Cortex of kidney (tissue), 1 donor: ENCODE measurements at places on chromosomes 1 and 21.

DNA sequence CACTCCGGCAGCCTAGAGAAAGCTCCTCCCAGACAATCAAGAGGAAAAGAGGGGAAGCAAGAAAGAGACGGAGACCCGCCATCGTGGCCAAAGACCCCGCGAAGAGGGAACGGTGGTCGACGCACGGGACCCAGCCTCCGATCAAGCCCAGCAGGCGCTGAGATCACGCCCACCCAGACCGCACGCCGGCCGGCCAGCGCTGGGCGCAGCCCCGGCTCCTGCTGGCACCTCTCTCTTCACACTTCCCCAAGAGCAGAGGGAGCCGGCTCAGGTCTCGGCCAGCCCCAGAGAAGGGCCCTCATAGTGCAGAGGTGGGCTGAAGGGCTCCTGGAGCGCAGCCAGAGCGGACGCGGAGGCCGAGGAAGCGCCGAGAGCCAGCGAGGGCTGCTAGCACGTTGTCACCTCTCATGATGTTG lies 918.4 kb upstream of the ADAMTS5 start:
- DNase-seq: no peak

DNA sequence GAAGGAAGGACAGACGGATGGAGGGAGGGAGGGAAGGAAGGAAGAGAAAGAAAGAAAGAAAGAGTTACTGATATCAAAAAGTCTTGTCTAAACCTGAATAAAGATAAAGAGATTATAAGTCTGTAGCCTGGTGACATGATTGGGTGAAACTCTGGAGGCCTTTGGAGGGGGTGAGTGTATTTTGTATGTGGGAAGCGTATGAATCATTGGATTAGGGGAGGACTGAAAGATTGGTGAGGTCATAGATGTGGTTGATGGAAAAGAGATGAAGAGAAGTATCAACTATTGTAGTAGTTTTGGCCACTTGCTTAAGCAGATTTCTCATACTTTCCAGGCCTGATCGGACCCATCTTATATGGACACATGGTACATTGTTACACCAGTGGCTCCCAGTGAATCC lies 11.5 kb upstream of the KCNJ6 start:
- DNase-seq: no peak

DNA sequence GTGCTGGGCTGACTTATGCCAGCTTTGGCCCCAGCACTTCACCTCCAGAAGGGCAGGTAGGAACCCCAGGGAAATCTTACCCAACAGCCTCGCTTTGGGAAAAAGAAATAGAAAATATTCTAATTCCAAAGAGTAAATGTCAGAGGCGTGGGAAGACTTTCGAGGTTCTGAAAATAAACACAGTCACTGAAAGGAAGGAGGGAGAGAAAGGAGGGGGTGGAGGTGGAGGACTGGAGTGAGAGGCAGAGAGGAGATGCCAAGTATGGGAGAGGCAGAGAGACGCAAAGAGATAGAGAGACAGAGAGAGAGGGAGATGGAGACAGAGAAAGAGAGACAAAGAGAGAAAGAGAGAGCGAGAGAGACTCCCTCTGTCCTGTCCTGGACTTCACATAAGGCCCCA lies 395.0 kb downstream of the PTPRU start:
- no peak for DNase-seq

DNA sequence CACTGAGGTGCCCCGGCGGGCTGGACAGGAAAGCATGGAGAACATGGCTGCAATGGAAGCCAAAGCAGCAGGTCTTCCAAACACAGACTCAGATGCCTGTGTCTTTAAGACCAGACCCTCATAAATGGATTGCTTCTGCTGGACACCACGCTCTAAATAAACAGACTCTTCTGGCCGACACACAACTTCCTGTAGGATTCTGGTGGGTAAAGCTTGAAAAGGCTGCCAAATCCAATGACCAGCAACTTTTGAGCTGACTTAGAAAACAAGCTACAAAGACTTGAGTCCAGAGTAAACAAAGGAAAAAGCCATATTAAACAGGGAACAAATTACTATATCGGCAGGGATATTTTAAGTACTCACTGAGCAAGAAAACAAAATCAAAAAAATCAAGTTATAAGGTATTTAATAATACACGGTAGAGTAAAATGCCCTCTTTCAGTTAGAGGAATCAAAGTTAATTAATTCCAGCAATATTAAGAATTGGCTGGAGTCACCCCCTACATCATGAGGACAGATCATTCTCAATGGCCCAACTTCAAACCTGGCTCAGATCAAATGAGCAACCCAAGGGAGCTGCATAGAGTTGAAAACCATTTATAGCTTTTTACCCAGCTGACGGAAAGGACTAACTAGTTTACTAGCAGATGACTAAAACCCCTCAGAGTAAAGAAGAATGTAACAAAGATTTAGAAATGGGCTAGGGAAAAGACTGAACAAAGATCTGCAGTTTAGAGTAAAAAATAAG lies 102.4 kb downstream of the TGFBR3 start:
- DNase-seq: no peak

- DNase-seq: no peak
These were observed 337.7 kb downstream of the SIPA1L2 start for GRCh38 chr1:232292239-232292638.

DNA sequence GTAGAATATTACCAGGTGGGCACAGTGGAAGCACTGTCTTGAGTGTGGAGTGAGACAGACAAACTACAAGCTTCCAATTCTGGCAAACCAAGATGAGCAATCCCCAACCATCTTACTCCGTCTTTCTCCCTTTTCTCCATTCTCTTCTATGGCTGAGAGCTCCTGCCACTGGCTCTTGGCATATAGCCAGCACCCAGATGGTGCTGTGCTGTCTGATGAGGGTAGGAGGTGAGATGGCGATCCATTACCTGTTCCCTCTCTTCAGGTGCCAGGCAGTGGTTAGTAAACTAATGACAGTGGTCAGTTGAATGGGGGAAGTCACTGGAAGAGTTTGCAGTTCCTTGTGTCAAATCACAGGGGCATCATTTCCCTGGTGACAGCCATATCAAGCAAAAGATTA lies 108.4 kb downstream of the FNBP1L start:
- DNase-seq: no peak

- no peak for DNase-seq
These were observed 51.0 kb downstream of the COL18A1 start for GRCh38 chr21:45455674-45456583.

- DNase-seq: no peak
These were observed 10.2 kb upstream of the IL10 start for GRCh38 chr1:206782448-206782847.

DNA sequence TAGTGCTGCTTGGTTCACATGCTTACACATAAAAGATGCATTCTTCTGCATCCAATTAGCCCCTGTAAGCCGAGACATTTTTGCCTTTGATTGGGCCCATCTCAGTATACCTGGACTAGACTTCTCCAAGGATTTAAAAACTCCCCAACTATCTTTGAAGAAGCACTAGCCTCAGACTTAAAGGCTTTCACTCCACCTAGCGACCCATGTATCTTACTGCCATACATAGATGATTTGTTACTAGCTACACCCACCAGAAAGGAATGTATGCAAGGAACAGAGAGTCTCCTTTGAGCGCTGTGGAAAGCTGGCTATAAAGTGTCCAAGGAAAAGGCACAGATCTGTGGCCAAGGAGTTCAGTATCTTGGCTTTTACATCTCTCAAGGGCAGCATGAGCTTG lies 91.7 kb downstream of the LIPI start:
- no peak for DNase-seq

DNA sequence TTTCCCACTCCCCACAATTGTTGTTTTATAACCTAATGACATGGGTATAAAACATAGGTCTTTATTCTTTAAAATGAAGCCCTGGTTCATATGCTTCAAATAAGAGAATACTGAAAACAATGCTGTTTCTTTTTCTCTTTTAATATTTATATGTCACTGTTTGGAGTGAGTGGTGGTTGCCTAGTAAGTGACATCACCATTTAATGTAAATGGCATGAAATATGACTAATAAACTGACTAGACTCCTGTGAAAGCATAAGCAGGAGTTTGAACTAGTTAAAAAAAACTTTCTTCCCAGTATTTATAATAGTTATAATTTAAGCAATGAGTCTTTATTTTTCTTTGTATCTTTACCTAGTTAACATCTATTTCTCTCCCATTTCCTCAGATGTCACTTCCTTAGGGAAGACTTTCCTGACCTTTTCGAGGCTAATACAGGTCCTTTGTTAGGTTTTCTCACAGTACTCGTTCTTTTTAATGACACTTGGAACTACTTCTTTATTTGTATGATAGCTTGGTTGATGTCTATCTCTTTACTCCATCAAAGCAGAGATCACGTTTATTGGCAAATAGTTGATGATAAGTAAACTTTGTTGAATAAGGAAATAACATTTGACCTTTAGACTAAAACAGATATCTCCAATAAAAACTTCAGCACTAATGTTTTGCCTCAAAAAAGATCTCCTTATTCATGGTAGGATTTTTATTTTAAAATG lies 105.4 kb upstream of the PDC start:
- no peak for DNase-seq

DNA sequence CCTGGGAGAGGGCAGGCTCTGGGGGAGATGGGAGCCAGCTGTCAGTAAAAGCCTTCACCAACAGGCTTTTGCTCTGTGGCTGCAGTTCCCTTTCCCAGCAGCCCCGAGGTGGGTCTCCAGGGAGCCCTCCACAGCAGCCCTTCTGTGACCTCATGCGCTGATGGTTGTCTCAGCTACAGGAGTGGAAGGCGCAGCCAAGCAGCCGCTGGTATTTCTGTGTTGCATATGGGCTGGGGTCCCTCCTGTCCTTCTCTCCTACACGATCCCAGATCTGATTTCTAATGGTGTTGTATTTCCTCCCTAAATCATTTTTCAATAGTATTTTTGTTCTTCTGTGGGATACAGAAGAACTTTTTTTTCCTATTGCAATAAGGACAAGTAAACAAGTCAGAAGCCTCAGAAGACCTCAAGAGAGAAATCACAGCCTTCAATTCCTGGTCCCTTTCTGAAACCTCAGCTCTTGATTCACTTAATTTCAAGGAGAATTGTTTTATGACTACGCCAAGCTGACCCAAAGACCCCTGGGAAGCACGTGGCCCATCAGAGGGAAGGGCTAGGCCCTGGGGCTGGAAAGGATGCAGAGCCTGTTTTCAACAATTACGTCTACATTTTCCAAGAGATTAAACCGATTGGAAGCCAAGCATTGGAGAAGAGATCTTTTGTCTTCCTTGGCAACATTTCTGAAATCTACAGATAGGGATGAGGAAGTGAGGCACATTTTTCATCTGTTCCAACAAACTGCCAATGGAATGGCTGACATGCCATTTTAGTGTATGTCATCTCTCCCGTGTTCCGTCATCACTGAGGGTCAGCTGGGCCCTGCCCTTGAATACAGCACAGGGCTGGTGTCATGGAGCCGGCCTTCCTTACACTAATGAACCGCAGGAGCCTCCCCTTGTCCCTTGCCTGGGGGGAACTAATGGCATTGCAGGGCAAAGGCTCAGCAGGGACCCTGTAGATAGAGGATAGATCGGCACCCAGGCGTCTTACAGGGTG lies 42.0 kb upstream of the SCCPDH start:
- DNase-seq: no peak

DNA sequence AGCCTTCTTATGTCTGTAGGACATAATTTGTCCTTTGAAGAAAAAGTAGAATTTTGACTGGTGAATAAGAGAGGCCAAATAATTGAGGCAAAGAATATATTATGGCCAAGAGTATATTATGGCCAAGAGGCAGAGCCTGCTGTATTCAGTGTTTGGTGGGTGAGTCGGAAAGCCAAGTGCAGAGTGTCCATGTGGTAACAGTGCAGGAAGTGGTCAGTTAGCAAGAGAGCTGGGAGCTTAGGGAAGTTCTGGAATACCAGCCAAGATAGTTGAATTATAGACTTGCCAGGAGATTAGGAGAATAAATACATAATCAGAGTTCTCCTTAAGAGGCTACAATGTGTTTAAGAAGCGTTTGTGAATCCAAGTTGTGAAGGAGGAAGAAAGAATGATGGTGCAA lies 131.5 kb upstream of the LMO4 start:
- DNase-seq: no peak

DNA sequence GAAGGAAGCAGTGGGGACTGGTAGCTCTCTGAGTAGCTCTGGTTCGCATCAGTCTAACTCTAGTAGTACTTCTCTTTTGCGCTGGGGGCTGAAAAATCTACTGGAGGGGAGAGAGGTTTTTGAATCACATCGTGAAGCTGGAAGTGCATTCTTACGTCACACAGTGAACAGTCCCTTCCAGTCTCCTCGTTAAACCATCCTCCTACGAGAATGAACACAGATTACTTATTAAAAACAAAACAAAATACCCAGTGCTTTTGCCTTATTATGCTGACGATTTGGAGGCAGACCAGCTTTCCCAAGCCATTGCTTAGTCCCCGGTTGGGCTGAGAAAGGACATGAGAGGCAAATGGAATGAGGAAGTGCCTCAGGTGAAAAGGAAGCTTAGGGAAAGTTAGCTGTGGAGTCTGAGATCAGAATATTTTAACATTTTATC lies 16.1 kb downstream of the HUNK start:
- no peak for DNase-seq

GRCh38 chr1:63975481-63975880 lies 201.7 kb downstream of the ROR1 start:
- no peak for DNase-seq

DNA sequence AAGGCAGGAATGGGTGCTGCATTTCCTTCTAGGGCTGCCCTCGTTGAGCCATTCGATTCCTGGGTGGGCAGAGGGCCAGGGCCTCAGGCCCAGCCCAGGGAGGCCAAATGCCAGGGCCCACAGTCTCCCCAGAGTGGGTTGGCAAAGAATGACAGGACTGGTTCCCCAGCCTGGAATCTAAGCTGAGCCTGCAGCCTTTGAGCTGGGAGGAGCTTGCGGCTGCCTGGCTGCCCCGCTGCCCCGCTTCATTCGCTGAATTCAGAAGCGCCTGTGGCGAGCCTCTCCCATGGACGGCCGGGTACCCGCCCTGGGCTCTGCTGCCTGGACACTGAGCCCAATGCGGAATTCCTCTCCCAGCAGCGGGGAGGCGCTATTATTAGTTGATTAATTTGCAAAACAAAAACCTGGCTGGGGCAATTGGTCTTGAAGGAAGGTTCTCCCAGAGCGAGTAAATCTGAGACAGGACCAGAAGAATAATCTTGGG lies 32.3 kb upstream of the TARDBP start:
- no peak for DNase-seq

- DNase-seq: no peak
These were observed 24.7 kb downstream of the ST3GAL3 start for GRCh38 chr1:43731867-43732531.

DNA sequence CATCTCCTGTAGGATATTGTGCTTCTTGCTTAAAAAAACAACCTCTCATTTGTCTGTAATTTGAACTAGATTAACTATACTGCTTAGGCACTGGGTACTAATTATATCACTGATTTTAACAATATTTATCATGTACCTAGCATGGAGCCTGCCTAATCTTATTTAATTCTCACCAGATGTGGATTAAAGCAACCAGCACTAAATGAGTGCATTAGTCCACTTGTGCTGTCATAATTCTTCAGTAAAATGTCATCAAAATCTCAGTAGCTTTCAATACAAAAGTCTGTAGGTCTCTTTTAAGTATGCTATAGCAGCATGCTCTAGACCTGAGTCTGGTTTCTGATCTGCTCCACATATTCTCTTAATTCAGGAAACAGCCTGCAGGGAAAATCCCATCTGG lies 368.1 kb downstream of the NCAM2 start:
- DNase-seq: no peak

- DNase-seq: no peak
These were observed 1.1 kb downstream of the SGIP1 start for GRCh38 chr1:66535061-66535460.

GRCh38 chr21:46219591-46220239 lies 8.9 kb downstream of the LSS start:
- no peak for DNase-seq
